ENCODE measurements at places on chromosomes 12 and 14.

DNA sequence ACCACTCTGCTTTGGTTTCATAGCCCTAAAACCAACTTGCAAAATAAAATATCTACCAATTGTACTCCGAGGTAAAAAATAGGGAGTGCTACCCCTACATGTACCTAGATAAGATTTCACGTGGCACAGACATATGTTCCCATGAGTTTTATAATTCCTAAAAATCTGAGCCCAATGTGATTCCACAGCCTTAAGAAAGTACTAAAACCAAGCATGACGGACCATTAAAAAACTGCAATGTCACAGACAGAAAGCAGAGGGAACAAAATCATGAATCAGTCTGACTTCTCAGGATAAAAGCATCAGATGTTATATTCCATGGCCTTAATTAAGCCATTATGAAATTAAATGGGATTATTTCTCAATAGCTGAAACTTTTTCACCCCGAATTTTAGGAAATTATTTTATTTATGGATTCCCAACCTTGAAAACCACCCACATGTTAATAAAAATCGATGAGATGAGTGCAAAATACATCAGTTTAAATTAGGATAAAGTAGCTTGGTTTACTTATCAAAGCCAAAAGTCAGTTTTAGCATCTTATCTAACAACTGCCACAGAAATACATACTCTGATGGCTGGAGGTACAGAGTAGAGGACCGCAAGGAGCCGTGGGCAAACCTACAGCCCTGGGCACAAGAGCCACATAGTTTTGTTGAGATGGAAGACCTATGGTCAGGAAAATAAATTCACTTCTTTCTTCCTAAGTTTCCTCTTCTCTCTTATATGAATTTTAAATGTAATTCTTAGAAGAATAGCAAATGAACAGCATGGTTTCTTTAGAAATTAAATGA lies 4.5 kb downstream of the ITPR2 start:
- DNase-seq: no peak

GRCh38 chr12:6827437-6827911 lies 733 bp upstream of the P3H3 start:
- DNase-seq: peak; percentile 82

DNA sequence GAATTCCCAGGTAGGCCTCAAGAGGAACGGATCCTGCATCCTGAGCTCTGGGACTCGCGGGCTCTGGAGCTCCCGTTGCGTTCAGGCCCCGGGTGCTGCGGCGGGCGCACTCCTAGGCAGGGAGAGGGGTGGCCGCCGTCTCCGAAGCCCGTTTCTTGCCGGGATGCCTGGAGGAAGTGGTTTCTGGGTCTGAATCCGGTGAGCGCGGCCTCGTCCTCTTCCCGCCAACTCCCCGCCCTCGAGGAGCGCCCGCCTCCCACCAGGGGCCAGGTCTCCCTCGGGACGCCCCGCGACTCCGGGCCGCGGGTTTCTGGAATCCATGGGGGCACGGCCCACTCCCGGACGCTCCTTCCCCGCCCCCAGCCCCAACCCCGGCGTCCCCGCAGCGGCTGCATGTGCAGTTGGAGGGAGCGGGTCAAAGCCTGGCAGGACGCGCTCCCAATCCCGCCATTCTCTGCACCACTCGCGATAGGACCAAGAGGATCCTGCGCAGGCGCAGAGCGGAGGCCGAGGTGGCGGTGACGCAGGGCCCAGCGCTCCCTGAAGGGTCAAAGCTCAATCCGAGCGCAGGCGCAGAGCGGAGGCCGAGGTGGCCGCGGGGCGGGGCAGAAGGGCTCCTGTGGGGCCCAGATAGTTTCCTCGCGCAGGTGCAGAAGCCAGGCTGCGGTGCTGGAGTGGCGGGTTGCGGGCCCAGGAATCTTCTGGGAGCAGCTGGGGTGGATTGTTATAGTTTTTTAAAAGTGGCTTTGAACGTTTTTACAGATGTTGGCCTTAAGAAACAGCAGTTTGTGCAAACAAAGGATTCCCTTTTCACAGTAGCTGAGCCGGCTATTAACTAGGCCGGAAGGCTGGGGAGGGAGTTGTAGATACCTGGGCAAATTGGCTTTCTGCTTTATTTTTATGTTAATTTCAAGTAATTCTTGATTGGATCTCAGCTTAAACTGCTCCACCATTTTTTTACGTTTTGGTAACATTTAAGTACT lies 796.4 kb downstream of the AACS start:
- no peak for DNase-seq

GRCh38 chr12:103801709-103802585 lies 39.1 kb downstream of the NT5DC3 start:
- peak; percentile 53 for DNase-seq

DNA sequence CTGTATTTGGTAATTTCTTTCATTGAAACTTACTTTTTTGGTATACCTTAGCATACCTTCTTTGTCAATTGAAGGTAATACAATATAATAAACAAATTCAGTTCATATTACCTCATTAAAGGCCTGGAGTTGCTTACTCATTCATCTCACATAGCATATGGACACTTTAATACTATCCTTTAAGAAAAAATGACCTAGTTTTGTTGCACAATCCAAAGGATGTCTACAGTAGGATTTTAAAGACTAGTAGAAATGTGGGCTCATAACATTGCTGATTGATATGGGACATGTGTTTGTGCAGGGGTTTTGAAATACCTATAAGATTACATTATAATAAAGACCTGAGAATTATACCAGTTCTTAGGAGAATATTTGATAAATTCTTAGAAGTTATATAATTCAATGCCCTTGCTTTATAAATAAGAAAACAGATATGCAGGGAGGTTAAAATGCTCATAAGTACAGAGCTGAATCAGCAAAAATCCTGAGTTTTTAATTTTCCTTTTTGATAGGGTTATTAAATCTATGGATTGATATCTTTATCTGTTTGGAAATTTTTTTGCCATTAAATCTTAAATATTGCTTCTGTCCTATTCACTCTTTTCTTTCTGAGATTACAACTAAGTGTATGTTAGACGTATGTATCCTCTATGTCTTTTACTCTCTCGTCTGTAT lies 352.1 kb downstream of the ATP23 start:
- no peak for DNase-seq
